ENCODE measurements at places on chromosomes 11 and 22.

DNA sequence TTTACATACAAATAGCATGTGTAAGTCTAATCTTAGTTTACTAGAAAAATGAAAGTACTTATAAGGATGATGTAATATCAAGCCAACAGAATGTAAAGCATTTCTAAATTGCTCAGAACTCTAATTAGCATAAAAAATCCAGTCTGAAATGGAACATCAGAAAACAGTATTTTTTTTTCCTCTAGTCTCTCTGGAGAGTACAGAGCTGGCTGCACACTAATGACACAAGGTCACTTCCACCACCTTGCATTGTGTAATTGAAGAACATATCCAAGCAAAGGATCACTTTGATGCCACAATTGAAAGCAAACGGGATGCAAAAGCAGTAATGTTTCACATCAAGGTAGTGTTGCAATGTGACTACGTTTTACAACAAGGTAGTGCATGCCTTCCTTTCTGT, 548.0 kb upstream of the LUZP2 start:
- DNase-seq = no peak

DNA sequence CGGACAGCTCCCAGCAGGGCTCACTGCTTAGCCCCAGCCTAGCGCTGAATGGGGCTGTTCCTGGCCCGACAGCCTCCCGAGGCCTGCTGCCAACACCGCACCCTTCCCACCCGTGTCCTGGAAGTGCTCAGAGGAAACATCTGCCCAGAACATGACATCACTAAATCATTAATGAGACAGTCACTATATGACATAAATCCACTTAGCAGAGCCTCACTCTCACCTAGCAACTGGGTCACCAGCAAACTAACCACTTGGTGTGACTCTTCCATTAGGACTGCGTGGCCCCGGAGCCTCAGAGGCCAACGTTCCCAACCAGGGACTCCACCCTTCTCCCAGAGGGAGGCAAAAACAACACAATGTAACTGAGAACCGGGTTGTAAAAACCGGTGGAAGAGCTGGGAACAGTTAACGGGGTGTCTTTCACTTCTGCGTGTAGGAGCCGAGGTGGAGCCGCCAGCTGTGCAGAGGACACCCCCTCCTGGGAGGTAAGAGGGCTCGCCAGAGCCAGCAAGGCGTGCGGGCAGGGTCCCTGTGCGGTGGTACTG, 21.4 kb upstream of the PACSIN2 start:
- DNase-seq = peak; percentile 94

GRCh38 chr11:69462106-69462951, 19.1 kb upstream of the LINC01488 start:
- peak; percentile 54 for DNase-seq

DNA sequence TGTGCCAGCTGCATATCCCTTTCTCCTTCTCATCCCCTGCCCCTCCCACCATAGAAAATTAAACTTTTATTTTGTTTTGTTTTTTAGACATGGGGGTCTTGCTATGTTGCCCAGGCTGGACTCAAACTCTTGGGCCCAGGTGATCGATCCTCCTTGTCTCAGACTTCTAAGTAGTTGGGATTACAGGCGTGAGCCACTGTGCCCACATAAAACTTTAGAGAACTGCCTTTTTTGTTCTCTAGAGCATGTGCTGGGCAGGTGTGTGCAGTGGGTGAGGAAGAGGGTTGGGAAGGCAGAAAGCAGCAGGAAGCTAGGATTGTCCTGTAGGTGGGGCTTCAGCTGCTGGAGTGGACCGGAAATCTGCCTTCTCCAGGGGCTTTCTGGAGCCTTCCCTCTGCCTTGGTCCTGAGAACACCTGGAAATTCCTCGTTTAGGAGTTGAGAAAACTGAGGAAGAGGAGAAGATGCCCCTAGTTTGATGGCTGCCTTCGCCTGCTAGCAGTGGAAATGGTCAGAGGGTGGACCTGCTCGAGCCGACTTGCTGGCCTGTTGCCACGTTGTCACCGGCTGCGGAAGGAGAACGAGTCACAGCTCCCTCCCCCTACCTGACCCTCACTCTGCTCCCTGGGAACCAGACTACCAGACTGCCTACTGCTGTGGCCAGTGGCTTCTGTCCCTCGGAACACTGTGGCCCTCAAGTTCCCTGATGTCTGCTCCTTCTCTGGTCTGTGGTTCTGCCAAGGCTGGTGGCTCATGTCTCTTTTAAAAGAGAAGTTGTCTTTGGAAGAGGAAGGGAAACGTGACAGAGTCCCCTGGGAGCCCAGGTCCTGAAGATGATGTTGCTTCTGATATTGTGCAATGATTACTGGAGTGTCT, 4.0 kb downstream of the ST14 start:
- DNase-seq = no peak

DNA sequence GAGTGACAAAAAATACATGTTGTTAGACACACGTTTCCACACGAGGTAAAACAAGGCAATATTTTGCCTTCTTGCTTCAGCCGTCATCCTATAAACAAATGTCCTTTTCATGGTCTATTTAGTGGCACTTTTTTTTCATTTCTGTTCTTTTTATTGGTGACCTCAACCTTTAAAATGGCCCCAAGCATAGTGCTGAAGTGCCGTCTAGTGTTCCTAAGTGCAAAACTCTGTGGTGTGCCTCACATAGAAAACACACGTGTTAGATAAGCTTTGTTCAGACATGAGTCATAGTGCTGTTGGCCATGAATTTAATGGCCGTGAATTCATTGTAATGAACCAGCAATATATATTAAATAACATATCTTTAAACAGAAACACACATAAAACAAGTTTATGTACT, 15.6 kb downstream of the OVCH2 start:
- DNase-seq = peak; percentile 58

DNA sequence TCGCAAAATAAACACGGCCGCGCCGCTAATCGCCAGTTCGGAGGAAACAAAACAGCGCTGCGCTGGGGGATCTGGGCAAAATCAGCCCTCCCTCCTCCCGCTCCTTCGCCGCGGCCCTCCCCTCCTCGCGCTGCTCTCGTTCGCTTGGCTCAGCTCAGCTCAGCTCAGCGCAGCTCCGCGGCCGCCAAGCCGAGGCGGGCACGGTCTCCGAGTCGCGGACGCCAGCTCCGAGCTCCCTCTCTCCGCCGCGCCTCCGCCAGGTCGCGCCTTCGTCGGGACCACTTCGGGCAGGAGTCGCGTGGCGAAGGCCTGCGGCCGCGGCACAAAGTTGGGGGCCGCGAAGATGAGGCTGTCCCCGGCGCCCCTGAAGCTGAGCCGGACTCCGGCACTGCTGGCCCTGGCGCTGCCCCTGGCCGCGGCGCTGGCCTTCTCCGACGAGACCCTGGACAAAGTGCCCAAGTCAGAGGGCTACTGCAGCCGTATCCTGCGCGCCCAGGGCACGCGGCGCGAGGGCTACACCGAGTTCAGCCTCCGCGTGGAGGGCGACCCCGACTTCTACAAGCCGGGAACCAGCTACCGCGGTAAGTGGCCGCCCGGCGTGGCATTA, at the start of gene SPON1:
Gene SPON1, plus strand, starts transcription at position 162 of the 607 bp plus-strand sequence. Its CDS starts 182 bp downstream, at position 344.
- DNase-seq = peak; percentile 53

DNA sequence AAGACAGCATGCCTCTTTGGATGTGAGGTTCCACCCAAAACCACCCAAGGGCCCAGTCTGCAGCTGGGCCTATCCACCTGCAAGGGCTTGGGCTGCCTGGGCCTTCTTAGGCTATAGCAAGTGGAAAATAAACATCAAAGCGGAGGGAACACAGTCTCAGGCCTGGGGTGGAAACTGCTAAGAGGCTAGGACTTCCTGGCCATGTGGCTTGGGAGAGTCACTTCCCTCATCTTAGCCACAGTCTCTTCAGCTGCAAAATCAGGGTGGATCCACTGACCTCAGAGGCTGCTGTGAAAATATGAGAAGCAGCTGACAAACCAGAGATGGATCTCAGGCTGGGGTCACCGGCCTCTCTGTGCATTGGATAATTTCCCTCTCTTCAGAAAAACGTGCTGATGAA, 30.6 kb upstream of the TFIP11 start:
- no peak for DNase-seq

DNA sequence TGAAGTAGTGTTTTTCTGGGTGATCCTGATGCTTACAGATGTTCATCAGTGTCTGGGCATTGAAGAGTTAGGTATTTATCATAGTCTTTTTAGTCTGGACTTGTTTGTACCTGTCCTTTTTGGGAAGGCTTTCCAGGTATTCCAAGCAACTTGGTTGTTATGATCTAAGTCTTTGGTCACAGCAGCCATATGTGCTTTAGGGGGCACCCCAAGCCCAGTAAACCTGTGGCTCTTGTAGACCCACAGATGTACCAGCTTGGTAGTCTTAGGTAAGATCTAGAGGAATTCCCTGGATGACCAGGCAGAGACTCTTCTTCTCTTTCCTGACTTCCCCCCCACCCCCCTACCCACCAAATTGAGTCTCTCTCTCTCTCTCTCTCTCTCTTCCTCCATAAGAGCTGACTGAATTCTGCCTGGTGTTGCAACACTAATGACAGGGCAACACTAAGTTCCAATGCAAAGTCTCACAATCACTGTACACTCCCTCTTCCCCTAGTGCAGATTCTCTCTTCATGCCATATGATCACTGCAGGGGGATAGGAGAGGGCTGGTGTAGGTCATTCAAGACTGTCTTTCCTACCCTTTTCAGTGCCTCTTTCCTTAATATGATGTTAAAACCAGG, 24.5 kb upstream of the MMP8 start:
- DNase-seq = no peak

GRCh38 chr11:61087426-61088119, 14.7 kb upstream of the CD5 start:
- DNase-seq = no peak

DNA sequence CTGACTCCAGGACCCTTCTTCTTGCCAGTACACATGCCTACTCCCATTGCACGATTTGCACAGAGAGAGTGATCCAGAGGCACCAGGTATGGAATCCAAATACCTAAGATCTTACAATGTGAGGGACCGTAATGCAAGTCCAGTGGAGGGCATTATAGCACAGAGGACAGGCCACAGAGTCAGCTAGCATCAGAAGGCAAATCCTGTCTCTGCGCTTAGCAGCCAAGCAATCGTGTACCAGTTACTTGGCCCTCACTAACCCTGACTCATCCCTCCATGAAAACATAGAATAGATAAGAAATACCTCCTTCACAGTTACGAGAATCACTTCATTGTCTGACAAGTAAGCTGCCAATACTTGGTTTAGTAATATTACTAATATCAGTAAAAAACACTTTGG, 69.7 kb upstream of the SLC6A5 start:
- DNase-seq = no peak

GRCh38 chr11:80309301-80309700, 868.5 kb upstream of the TENM4 start:
- no peak for DNase-seq

GRCh38 chr11:2839395-2839943, 46.1 kb downstream of the CDKN1C start:
- DNase-seq = no peak

GRCh38 chr11:125293596-125293995, 129.0 kb downstream of the PKNOX2 start:
- no peak for DNase-seq

- DNase-seq = no peak
Observed at GRCh38 chr11:86574493-86575207, 97.8 kb downstream of the ME3 start.

DNA sequence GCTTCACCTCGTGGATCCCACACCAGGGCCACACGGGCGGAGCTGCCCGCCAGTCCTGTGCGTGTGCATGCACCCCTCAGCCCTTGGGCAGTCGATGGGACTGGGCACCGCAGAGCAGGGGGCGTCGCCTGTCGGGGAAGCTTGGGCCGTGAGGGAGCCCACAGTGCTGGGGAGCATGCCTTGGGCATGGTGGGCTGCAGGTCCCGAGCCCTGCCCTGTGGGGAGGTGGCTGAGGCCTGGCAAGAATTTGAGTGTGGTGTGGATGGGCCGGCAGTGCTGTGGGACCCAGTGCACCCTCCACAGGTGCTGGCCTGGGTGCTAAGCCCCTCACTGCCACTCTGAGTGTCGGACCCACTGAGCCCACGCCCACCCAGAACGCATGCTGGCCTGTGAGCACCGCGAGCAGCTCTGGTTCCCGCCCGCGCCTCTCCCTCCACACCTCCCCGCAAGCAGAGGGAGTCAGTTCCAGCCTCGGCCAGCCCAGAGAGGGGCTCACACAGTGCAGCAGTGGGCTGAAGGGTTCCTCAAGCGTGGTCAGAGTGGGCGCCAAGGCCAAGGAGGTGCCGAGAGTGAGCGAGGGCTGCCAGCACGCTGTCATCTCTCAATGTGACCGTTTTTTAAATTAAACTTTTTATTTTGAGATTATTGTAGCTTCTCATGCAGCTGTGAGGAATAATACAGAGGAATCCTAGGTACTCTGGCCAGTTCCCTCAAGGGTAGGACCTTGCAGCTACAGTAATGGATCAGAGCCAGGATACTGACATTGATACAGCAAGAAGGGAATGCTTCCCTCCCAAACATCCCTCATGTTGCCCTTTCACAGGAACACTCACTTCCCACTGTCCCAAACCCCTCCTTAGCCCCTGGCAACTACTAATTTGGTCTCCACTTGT, 127.7 kb downstream of the CRYBB2 start:
- DNase-seq = peak; percentile 38

GRCh38 chr11:19792510-19792909, 79.9 kb downstream of the NAV2 start:
- no peak for DNase-seq

GRCh38 chr22:46087816-46088277, 62.5 kb upstream of the PPARA start:
- DNase-seq = peak; percentile 96

- DNase-seq = no peak
Observed at GRCh38 chr11:114705280-114706024, 27.1 kb downstream of the NXPE2 start.

DNA sequence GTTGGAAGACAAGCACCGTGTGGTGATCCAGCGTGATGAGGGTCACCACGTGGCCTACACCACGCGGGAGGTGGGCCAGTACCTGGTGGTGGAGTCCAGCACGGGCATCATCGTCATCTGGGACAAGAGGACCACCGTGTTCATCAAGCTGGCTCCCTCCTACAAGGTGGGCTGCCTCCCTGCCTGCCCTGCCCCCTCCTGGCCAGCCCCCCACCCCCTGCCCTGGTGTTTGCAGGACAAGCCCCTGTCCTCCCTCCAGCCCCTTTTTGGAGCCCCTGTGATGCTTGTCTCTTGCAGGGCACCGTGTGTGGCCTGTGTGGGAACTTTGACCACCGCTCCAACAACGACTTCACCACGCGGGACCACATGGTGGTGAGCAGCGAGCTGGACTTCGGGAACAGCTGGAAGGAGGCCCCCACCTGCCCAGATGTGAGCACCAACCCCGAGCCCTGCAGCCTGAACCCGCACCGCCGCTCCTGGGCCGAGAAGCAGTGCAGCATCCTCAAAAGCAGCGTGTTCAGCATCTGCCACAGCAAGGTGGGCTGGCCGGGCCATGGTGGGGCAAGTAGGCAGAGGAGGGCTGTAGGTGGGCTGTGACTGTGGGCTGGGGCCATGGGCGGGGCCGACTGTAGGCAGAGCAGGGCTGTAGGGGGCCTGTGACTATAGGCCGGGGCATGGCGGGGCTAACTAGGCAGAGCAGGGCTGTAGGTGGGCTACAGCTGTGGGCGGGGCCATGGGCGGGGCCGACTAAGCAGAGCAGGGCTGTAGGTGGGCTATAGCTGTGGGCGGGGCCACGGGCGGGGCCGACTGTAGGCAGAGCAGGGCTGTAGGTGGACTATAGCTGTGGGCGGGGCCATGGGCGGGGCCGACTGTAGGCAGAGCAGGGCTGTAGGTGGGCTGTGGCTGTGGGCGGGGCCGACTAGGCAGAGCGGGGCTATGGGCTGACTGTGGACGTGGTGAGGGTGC, 13.6 kb downstream of the MUC2 start:
- no peak for DNase-seq

- no peak for DNase-seq
Observed at GRCh38 chr11:20080032-20080685, 80.1 kb downstream of the DBX1 start.

GRCh38 chr11:84552791-84553190, 1074.4 kb downstream of the DLG2 start:
- peak; percentile 23 for DNase-seq
